ENCODE measurements at places on chromosomes 3 and 15. TPM values are rescaled to one million over a fixed set of nuclear protein-coding genes. Genes with fewer than 3 reads are reported as not detected.
A peak's percentile ranks its signal among the peaks of the same experiment; 100 is the strongest.

- DNase-seq = no peak
These were observed 17.2 kb upstream of the SEC13 start for GRCh38 chr3:10338164-10338470.

Gene CRABP1
- total RNA-seq = not detected

Gene TM4SF18
- total RNA-seq = 2.4 TPM

DNA sequence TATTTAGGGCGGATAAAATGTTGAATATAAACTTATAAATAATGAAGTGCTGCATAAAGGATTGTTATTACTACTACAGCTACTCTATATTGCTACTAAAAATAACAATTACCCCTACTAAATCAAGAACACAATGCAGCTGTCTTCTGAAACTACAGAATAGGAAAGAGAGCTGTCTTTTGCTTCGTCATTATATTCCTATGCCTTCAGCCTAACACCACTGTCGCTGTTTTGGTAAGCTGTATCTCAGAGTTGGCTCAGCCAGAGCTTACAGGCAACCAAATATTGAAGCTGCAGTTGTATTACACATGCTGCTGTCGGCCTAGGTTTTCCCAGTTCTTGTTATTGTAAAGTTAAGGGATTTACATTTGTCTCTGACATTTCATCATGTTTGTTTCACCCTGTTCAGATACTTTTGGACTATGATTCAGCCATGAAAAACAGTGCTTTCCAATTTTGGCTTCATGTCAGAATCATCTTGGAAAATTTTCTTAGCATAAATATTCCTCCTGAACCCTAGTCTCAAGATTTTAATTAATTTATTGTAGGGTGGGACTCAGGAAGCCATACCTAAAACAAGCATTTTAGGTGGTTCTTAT, 31.3 kb upstream of the LPP start:
- no peak for DNase-seq

GRCh38 chr3:165642761-165643420, 194.3 kb downstream of the BCHE start:
- peak; percentile 83 for DNase-seq

DNA sequence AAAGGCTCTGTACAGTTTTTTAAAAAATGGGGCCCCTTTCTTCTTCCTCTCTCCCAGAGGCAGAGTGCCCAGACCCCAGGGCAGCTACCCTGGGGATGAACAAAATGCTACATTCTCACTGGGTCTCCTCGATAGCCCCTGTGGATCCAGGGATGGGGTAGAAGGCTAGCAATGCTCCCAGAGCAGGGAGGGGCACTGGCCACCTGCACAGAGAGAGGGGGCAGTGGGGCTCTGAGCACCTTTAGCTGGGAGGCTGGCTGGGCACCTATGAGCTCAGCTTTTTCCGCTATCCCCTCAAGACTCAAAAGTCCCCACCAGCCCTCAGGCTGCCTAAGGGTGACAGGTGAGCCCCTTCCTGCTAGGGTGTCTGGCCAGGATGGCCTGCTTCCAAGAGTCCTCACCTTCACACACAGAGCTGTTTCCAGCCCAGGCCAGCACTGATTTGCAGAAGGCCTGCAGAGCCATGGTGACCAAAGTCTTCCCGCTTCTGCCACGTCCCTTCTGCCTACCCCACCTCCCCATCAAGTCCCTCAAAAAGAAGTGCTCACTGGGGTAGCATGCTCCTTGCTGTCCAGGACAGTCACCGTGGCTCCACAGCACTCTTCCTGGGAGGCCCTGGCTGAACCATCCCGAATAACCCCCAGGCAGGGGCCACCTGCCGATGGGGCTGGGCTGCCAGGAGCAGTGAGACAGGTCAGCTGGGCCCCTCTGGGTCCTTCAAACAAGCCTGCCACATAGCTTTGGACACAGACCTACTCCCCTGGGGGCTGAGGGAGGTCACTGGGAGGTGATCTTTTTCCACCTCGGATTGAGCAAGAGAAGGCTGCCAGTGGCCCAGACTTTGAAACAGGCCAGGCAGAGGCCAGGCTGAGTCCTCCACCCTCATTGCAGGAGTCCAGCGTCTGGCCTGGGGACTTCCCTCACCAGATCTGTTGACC, 20.4 kb downstream of the BMF start:
- DNase-seq = no peak

DNA sequence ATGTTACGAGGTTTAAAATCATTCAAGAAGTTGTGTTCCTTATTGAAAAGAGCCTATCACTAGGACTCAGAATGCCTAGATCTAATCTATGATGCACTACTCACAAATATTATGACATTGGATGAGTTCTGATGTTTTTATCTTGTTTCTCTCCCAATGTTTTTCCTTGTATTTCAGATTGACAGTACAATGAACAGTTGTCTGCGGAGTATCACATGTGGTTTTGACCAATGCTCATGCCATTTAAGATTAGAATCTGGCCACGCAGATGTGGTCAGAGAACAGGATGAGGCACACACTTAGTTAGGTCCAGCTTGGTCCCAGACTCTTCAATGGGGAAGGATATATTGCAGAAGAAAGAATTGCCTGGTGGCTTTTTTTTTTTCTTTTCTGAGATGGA, 25.6 kb upstream of the CCDC50 start:
- no peak for DNase-seq

Gene TM6SF1
- 0.38 TPM for total RNA-seq

- no peak for DNase-seq
These were observed 2.1 kb downstream of the RAB43 start for GRCh38 chr3:129119365-129120100.

DNA sequence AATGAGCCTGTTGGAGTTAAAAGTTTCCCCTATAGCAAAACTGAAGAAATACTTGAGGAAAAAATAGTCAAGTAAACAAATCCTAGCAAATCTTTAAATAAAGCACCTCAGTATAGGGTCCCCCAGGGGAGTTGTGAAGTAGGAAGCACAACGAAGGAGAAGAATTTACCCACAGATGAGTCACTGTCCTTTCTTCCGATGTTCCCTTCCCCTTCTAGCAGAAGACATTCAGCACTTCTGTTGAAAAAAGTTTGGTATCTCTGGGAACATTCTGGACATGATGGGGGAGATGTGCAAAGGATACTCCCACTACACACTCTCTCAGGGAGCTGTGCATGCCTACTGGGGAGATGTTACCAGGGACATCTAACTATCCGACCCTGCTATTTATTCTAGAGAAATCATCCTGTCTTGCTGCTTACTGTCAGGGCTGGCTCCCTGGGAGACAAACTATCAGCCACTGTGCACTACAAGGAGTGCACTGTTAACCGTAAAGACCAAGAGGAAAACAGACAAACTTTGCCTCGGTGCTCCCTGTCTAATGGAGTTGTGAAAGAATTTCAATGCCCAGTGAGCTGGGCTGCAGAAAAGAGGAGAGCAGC, 93.8 kb downstream of the RFTN1 start:
- no peak for DNase-seq

Gene CLDN11
- total RNA-seq = 1.7 TPM

DNA sequence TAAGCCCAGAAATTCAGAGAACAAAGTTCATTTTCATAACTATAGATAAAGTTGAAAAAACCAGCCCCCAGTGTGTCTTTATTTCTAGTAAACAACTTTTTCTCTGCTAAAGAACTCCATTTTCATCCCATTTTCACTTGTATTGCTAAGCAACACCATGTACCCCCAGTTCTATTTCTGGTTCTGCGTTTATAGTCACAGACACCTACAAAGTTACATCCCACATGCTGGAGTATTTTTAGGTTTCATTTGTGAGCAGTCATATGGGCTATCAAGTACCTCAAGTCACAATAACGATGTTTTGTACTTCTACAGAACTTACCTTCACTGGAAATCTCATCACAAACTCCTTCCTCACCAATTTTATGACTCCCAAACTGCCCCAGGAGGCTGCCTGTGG, 236.5 kb downstream of the RSL24D1 start:
- no peak for DNase-seq

DNA sequence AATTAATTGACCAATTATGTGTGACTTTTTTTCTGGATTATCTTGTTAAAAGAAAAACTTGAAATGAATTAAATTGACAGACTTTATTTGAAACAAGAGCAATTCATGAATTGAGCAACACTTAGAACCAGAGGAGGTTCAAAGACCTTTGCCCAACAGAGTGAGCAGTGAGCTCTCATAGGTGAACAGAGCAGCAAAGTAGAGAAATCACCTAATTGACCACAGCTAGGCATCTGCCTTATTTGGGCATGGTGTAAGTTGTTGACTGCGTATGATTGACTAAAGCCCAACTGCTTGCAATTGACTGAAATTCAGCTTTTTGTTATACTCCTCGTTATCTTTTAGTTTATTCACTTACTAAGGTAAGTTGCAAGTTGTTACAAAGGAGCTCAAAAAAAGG, 1216.0 kb upstream of the ALCAM start:
- no peak for DNase-seq

DNA sequence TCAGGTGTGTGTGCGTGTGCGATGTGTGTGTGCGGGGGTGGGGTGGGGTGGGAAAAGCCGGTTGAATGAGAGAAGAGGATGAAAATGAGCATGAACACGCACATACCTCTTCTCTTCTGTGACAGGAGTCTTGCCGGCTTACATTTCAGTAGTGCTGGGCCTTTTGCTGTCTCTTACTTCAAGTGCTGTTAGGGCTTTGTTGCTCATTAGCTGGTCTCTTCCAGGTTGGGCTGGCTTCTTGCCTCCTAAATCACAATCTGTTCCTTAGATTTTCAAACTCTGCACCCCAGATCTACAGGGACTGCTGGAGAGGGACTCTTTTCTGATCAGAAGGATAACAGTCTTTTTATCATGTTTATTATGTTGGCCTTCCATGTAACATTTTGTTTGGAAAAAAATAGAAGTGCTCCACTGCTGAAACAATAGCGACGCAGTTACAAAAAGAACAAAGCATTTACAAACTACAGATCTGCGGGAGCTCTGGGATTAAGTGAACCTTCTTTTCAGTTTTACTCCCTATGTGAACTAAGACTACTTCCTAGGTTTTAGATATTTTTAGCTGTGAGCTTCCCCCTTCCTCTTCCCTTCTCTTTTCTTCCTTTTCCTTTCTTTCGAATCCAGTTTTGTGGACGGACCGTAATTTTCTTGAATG, 48.5 kb downstream of the USP13 start:
- no peak for DNase-seq

GRCh38 chr3:5874931-5875341, 687.4 kb downstream of the EDEM1 start:
- DNase-seq = no peak

DNA sequence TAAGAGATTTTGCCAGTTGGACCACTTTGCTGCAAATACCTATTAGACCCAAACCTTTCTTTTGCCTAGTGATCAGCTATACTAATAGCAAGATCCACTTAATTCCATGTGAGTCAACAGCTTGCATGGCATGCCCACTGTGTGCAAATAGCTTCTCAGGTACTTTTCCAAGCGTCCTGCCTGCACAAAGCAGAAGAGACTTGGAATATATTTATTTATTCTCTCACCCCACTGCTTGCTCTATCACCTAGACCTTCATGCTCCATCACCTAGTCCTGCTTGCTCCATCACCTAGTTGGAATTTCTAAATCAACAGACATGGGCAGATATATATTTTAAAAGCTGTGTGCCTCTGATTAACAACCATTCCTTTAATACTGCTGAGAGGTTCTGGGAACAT, 47.6 kb downstream of the MBNL1 start:
- DNase-seq = no peak
